ENCODE measurements at places on chromosomes 7 and 10.

DNA sequence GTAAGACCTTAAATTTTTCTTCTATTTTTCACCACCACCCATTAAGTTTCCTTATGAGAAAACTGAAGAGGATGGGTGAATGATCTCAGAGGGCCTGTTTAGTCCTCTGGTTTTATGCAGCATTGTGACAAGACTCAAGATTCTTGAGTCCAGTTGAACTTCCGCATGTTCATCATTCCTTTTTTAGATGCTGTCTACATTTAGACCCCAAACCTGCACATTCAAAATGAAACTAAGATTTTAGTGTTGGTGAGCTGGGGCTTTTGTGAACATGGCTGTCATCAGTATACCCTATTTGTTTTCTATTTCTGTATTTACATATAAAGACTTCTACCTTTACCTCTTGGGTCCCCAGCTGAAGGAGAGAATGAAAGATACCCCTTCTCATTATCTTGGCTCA lies 31.1 kb downstream of the NET1 start:
- DNase-seq = no peak

GRCh38 chr10:63423494-63423893 lies 42.3 kb downstream of the JMJD1C start:
- DNase-seq = no peak

DNA sequence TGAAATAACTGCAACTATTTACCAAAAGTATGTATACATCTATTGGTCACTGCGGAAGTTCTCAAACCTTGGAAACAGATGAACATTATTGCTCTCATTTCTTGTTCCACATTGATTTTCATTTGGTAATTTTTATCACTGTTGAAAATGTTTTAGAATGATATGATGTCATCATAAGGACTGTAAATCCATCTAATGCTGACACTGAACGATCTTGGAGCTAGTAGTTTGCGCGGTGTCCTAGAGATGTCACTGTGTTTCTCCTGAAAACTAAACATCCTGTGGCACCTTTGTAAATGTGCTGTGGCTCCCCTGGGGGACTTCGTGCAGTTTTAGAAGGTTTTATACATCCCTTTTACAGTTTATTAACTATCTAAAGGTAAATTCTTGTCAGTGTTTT lies 73.5 kb downstream of the DNAJB9 start:
- DNase-seq = no peak

GRCh38 chr7:4700577-4701235 lies 18.6 kb downstream of the FOXK1 start:
- no peak for DNase-seq

DNA sequence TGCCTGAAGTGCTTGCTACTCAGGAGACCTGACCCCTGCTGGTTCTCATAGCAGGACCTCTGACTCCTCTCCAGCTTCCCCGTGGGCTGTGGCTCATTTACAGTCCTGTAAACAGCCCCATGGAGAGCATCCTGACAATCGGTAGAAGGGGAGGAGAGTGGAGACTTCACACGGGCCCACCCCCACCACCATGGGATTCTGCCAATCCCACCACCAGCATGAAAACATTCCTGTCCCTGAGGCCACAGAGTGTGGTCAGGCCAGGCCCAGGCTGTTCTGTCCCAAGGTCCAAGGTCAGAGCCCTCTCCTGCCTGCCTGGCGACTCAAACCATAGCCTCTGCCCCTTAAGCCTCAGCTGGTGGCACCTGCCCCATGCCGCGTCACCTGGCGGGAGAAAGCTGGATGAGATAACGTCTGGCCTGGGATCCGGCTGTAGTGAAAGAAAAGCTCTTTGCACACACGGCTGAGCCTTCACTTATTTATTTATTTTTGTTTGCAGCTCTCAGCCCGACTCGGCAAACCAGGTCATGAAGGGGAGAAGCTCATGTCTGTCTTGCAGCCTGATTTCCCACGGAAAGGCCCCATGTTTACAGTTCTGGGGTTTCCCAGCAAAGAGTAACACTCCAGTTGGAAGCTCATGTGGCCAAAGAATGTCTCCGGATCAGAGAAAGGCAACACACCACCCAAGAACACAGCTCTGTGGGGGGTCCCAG lies 293.6 kb upstream of the ZMIZ1 start:
- no peak for DNase-seq

GRCh38 chr10:92886334-92886961 lies 38.1 kb downstream of the EXOC6 start:
- DNase-seq = no peak

DNA sequence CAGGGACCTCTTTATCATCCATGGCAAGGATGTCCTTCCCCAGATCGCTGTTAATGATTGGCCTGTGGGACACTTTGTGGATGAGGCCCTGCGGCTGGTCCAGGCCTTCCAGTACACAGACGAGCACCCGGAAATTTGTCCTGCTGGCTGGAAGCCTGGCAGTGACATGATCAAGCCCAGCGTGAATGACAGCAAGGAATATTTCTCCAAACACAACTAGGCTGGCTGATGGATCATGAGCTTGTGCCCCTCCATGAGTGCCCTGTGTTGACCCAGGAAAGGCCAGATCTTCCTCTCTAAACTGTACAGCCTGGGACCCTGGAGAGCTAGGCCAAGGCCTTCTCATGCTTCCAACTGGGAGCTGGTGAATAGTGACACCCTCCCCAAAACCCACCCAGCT lies 124.1 kb downstream of the CUL2 start:
- DNase-seq = no peak

DNA sequence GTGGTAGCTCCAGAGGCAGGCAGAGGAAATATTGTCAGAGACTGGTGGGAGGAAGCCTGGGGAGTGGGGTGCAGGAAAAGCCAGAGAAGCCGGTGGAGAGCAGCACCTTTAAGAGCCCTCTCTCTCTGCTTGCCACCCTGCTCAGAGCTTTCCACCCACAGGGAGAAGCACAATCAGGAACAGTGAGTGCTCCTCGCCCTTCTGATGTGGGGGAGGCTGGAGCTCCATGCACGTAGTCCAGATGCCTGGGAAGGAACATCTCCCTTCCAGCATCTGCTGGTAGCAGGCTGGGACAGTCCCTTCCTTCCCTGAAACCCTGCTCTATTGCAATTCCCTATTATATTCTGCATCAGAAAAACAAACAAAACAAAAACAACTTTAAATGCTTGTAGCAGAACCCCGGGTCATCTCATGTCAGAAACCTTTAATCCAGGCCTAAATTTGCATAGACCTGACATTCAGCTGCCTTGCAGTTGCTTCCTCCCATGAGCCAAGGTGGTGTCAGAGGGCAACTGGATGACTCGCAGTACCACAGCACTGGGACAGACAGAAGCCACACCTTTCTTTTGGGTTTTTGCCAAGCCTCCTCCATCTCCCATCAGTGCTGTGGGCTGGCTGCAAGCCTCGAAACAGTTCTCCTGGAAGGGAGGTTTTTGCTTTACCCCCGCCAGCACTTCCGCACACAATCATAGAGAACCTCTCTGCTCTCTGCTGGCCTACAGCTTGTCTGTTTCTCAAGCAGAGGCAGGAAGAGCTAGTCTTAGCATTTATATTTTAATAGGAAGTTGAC lies 13.1 kb downstream of the AVPI1 start:
- no peak for DNase-seq

DNA sequence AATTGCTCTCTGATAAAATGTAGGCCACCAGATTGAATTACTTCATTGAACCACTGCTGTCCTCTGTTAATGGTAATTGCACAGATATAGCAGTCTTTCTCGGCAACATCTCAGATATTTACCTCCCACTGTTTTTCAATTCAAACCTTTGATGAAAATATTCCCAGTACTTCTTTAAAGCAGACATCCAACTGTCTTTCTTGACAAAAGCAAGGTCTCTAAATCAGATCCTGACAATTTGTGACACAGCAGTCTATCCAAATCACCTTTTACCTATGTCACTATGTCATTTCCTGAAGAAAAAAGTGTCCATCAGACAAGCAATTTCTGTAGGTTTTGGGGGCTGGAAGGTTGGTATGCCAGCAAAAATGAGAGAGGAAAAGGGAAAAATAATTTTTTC lies 555.7 kb downstream of the AUTS2 start:
- DNase-seq = no peak

DNA sequence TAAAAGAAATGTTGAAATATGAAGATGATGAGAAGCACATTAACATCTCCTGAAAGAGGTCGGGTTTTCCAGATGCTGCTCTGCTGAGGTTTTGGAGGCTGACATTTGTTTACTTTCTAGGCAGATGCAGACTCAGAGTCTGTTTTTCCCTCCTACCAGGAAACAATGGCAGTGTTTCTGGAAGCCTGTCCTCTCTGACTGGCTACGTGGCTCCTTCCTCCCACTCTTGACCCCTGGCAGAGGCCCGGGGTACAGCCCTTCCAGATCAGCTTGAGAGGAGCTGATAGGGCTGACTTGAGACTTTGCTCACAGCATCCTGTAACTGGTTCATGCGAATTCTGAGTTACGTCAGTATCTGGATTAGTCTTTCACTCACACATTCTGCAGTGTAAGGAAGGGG lies 41.1 kb upstream of the IL15RA start:
- no peak for DNase-seq

- DNase-seq = no peak
Observed at GRCh38 chr10:51878695-51879094, 179.3 kb upstream of the CSTF2T start.

GRCh38 chr10:132404169-132404880 lies 7.3 kb downstream of the PWWP2B start:
- DNase-seq = no peak

DNA sequence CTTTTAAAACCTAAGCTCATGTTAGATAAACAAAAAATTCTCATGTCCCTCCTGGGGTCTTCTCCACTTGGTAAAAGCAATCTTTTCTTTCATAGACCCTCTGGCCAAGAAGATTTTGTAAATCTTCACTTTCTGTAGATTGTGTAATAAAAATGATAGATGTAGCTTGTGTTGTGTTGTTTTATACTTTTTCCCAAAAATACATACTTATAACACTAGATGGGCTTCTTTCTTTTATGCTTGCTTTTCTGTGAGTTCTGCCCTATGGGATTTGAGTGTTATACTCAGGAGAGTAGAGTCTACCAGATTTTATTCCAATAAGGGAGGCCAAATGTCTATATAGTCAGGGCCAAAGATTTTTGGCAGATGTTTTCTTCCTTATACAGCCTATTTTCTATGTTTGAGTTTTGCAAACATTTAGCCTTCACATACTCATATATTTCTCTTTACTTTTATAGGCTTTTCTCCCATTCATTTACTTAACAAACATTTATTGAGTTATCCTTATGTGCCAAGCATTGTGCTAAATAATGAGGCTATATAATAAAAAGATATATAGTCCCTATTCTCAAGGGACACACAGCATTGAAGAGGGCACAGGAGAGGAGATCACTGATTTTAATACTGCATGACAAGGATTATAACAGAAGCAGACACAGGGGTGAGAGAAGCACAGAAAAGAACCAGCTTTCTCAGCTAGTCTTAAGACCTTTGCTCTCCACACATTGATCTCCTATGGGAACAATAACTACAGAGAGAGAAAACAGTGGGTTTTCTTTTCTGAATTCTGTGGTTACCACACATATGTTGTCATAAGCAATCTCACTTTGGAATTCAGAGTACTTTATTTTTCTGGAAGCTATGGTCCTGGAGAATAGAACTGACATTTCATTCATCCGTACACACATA lies 58.0 kb upstream of the PNLIP start:
- no peak for DNase-seq

DNA sequence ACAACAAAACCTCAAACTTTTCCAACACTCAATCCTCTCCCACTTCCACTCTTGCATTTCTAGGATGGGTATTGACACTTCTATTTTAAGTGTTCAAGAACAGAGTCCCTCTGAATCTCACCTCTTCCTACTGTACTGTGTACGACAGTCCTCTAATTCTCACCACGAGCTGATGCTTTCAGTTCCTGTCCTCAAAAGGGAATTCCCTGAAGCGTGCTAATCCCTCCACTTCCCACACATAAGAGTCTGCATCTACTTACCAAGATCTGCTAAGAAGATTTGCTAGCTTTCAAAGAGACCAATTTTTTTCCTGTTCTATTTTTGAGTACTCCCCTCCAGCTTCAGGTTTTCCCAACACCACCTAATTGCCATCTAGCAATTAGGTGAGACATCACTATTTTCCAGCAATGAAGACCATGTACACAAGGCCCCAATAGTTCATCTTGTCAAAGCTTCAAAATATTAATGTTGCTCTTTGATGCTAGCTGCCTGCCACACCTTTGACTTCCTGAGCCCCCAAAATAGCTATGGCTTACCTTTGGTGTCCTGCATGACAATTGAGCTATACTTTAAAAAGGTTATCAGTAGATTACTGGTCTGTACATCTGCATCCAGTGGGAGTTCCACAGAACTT lies 54.4 kb downstream of the ARMH3 start:
- no peak for DNase-seq

DNA sequence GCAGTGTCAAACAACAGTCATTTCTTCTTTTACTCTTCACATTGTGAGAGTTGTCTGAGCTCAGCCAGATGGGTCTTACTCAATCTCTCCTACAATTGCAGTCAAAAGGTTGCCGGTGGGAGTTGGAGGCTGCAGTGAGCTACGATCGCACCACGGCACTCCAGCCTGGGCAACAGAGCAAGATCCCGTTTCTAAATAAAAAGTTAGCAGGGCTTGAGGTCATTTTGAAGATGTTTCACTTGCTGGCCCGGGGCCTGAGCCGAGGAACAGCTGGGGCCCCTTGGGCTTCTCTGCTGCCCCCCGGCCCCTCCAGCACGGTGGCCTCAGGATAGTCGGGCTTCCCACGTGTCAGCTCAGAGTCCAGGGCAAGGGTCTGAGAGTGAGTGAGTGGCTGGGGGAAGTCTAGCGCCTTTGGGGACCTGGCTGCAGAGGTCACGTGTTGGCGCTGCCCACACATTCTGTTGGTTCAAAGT lies 40.4 kb downstream of the GTF2IRD1 start:
- DNase-seq = no peak

- DNase-seq = no peak
Observed at GRCh38 chr7:135434047-135434446, 75.9 kb downstream of the CNOT4 start.

DNA sequence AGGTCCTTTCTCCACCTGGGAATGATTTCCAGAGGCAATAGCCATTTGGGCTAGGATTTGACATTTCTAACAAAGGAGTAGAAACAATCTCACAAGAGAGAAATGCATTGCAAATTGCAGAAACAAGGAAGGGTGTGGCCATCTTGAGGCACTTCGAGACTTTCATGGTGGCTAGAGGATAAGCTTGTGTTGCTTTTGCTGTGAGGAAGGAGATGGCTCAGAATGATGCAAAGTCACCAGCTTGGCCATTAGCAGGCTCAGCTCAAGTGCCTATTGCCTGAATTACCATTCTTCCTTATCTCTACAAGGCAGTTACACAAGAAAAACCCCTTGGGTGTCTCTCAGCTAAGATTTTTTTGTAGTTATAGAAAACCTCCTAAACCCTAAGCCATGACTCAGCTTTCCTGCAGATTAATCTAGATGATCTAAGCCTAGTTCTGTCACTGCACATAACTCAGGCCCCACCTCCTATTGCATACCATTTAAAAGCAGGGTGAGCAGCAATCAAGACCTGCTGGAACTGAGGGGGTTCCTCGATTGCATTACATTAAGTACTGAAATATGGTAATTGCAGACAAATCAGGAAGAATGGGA lies 683.1 kb downstream of the NRG3 start:
- no peak for DNase-seq

GRCh38 chr7:135168001-135168400 lies 2.5 kb downstream of the CYREN start:
- no peak for DNase-seq

- DNase-seq = no peak
Observed at GRCh38 chr7:926061-927030, 28.1 kb downstream of the ADAP1 start.

GRCh38 chr10:35208536-35208935 lies 81.9 kb downstream of the CREM start:
- no peak for DNase-seq

- no peak for DNase-seq
Observed at GRCh38 chr7:158492367-158492764, 95.3 kb downstream of the PTPRN2 start.

GRCh38 chr10:120069700-120070099 lies 177.2 kb downstream of the SEC23IP start:
- DNase-seq = no peak
